Hematopoietic multipotent progenitor cell (in vitro differentiated cells): ENCODE measurements at places on chromosomes 3 and 15.

DNA sequence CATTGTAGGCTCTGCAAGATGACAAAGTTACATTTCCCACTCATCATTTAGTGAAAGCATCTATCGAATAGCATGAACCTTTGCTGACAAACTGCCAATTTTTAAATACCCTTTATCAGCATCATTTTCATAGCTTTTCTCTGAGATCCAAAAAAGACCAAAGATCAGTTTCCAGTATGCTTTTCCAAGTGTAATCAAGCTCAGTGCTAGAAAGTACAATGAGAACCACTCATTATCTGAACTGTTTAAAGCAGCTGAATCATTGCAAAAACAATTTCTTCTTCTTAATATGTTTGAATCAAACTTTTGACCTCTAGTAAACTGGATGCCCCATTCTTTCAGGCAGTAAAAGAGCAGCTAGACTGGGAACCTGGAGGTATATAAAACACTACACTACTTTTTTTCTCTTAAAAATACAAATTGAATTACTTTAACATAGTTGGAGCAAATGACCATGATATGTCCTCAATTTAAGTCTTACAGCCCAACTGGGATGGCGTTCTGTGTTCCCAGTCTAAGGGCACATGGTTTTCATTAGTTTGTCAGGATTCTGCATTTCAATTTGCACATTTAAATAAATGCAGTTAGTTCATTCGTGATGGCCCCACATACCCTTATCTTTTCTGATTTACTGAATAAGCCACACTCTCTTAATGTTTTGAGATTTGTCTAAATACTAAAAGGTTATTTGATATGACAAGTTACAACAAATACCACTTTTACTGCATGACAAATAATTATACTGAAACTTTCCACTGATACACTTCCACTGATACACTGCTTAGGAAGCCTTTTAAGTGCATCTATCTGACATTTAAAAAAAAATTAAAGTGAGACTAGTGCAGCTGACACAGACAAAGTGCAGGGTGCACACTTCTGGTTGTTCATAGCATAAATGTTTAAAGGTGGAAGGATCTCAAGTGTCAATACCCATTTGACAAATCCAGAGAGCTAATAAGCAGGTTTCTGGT, 146.0 kb upstream of the FRMD4B start:
- DNase-seq, result no peak

DNA sequence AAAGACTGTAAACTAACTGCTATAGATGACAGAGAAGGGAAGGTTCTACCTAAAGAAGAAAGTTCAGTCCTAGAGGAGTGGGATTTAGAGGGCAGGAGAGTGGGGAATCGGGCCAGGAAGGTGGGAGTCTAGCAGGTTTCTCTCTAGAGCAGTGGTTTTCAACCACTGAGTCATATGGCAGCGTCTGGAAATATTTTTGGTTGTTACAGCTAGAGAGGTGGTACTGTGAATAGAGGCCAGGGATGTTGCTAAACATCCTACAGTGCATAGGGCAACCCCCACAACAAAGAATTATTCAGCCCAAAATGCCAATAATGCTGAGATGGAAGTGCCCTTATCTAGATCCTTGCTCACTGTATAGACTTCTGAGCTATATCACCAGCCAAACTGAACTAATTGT, 28.7 kb downstream of the ATP1B3 start:
- DNase-seq, result no peak

- no peak for DNase-seq
Observed at GRCh38 chr3:113111011-113111707, 100.2 kb upstream of the BOC start.

DNA sequence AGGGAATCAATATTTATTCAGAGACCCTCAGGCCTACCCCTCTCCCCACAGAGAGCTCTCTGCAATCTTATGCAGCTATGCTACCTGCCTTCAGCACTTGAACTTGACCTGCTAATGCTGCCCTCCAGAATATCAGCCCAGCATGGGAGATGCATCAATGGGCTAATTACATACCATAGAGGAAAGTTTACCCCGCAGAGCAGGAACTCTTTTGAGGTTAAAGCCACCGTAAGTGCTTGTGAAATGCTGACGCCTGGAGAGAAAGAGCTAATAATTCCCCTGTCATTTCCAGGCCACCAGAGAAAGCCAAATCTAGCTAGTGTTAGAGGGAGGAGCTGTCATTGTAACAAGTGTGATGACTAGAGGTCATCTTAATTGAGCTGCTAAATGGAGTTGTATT, 127.5 kb downstream of the CHST2 start:
- no peak for DNase-seq

DNA sequence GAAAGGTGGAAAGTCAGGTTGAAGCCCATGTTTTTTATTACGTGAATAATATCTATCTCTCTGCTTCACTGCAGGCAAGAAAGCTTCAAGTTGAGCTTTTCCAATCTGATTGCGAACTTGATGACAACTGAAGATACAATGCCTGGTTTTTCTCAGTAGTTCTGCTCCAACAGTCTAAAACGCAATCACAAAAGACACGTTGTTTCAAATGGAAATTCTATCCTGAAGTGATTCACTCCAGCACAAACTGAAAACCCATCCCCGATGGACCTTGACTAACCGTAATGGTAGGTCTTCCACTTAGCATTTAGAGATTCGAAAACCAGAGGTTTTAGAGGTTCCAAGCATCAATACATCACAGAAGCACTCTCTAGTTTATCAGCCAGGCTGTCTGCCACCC, 10.6 kb downstream of the B4GALT4 start:
- DNase-seq, result no peak

DNA sequence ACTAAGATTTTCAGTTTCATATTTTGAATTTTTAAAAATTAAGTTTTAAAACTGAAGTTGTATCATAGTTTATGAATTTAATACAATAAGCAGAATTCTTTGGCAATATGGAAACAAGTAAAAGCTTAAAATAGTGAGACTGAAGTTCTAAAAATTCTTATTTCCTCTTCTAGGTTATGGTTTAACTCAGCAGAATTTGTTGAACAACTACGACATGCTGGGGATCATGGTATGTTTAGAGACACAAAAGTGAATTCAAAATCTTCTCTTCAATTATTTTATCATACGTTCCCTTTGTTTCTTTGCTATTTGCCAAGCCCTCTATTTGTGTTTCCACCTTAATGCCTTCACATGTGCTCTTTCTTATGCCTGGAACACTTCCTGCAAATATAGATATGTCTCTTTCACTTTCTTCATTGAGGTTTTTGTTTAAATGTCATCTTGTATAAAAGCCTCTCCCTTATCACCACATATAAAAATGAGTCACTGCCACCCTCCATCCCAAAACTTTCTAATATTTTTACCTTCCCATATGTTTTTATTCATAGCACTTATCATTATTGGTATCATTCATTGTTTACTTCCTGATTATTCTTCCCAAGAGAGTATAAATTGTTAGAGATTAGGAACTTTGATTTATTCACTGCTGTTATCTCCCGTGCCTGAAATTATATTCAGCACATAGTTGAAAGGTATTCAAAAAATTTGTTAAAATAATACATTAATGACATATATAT, 6.4 kb downstream of the SUCNR1 start:
- DNase-seq, result no peak

DNA sequence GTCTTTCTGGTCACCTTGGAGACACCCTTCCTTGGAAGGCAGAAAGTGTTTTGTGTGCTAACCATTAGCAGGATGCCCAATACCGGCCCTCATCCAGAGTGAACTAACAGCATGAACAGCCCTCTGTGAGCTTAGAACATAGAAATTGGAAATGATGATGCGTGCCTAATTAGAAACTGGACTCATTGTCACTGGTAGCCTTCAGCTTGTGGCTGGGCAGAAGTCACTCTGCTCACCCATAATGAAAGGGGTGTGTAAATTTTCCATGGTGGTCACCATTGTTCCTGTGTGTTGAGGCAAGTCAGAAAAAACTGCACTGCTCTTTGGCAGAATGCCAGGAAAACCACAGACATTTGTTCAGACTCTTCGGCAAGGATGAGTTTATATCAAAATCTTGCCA, 74.7 kb upstream of the CNTN4 start:
- no peak for DNase-seq

DNA sequence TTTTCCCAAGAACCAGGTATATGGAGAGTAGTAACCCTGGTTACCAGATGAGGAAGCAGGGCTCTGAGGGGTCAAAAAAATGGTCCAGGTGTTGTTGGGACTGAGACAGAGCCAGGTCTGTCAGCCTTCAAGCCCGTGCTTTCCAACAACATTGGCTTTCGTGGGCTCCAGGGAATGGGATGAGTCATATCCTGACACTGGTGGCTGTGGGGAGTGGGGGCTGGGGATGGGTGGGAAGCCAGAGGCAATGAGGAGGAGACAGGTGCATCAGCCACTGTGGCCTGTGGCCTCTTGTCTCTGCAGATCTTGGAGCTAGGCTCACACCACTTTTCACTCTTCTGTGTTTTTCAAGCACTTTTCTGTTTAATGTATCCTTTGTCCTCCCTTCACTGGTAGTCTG, 38.2 kb downstream of the CORO2B start:
- DNase-seq, result no peak

DNA sequence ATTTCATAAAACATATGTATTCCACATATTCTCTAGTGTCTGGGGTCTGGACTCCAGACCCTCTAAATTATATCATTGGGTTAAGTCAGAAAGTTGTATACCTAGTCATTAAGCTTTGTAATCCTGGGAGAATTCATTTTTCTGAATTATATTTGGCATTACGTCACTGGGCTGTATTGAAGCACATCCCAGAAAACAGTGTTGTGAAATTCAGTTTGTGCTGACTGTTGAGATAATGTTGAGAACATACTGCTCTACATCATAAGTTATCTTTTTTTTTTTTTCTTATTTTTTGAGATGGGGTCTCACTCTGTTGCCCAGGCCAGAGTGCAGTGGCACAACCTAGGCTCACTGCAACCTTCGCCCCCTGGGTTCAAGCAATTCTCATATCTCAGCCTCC, 153.1 kb upstream of the STT3B start:
- DNase-seq, result no peak

DNA sequence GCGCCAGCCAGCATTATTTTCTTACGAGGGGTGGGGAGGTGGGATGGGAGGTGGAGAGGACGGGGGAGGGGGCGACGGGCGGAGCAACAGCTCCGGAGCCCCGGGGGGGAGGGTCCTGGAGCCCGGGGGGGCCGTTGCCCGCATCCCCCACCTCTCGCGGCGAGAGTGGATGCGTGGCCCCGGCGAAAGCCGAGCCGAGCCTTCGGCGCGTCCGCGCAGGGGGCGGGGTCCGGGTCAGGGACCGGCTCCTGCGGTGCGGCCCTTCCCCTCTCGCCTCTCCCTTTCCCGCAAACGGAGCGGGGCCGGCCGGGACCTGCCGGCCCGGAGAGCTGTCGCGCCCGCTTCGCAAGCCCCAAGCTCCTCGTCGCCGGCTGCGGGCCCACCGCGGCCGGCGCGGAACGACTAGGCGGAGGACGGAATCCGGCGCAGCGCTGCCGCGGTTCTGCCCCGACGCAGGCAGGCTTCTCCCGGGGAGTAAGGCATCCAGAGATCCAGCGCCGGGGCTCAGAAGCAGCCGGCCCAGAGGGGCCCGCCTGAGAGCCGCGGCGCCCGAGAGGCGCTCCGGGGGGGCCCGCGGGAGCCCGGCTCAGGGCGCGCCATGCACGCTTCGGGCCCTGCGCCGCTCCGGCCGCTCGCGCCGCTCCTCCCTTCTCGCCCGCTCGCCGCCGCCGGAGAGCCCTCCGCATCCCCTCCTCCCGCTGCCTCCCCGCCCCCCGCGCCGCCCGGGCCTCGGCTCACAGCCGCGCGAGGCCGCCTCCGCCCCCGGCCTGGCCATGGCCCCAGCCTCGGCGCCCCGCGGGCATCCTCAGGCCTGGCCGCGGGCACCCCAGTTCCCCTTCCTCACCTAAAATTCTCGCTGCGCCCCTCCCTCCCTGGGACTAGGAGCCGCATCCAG, 459 bp upstream of the ADCY5 start:
- DNase-seq, result no peak

GRCh38 chr3:10408680-10409079, 87.8 kb upstream of the SEC13 start:
- DNase-seq, result no peak

GRCh38 chr15:67085237-67085817, 19.9 kb downstream of the SMAD3 start:
- DNase-seq, result no peak

- DNase-seq, result no peak
Observed at GRCh38 chr3:158205994-158206393, 96.1 kb downstream of the RSRC1 start.

- DNase-seq, result no peak
Observed at GRCh38 chr15:44550256-44550655, 13.3 kb downstream of the EIF3J start.

DNA sequence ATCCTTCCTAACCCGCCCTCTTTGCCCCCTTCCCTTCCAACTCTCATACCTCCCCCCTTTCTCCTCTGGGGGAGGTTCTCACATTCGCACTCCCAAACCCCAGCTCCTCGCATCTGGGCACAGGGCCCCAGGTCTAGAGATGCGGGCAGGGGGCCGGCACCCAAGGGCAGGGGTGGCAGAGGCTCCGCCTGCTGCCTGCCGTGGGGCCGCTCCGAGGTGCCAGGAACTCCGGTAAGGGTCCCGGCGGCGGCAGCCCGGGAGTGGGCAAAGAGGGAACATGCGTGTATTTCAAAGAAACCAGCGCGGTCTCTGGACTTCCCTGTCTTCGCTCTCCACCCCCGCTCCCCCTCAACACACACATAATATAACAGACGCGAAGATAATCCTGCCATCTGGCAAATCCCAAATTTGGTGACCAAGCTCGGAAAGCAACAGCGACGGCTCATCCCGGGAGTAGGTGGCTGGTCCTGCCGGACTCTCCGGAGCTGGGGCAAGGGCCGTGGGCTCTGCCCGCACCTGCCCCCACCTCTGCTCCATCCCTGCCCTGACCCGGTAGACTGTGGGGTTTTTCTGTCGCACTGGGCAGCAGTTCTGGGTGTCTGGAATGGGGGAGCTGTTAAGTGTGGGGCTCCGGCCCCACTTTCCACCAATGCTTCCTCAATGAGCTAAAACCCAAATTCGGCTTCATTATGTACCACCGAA, 31.0 kb downstream of the NR2F2 start:
- no peak for DNase-seq

DNA sequence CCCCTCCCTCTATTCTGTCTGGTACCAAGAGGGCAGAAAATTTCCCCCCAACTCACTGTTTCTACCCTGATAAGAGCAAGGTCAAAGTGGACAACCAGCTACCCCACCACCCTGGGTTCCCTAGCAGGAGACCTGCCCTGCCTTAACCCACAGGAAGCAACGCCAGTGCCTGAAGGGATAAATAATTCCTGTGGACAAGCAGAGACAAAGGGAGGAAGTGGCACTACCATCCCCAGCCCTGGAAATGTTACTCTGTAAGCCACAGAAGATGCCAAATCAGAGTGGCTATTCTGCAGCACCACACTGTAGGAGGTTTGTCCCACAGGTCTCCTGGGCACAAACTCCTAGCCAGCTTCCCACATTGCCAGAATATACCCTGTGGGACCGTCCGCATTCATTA, 80.1 kb downstream of the DNAH12 start:
- no peak for DNase-seq

- DNase-seq, result no peak
Observed at GRCh38 chr3:132405188-132405587, 12.1 kb upstream of the DNAJC13 start.

GRCh38 chr3:127043041-127043641, 60.2 kb downstream of the PLXNA1 start:
- DNase-seq, result no peak
